ENCODE measurements at places on chromosomes 4 and X. TPM values are rescaled to one million over a fixed set of nuclear protein-coding genes. Genes with fewer than 3 reads are reported as not detected.

GRCh38 chr4:144204431-144204830 is 63.9 kb upstream of the GYPA start:
- DNase-seq, result no peak
- H3K27ac ChIP-seq, result no peak overlapping the region
- no peaks in the 10 kb centered on the region for H3K4me1 ChIP-seq
- no peaks in the 10 kb centered on the region for H3K36me3 ChIP-seq
- H3K27me3 ChIP-seq, result no peaks in the 10 kb centered on the region
- H3K4me3 ChIP-seq, result no peak overlapping the region

GRCh38 chr4:143055997-143056396 is 128.7 kb upstream of the USP38 start:
- H3K27me3 ChIP-seq, result no peaks in the 10 kb centered on the region
- no peak overlapping the region for H3K4me3 ChIP-seq
- no peak overlapping the region for H3K27ac ChIP-seq
- no peaks in the 10 kb centered on the region for H3K4me1 ChIP-seq

GRCh38 chr4:15060213-15060612 is 57.9 kb downstream of the CPEB2 start:
- H3K27ac ChIP-seq, result no peak overlapping the region
- peaks cover 44% of the 10 kb centered on the region for H3K36me3 ChIP-seq
- no peaks in the 10 kb centered on the region for H3K4me1 ChIP-seq
- H3K4me3 ChIP-seq, result no peak overlapping the region

GRCh38 chr4:106364282-106364681 is 4.3 kb downstream of the GIMD1 start:
- no peak for DNase-seq
- H3K27me3 ChIP-seq, result no peaks in the 10 kb centered on the region
- H3K36me3 ChIP-seq, result no peaks in the 10 kb centered on the region
- H3K4me3 ChIP-seq, result no peak overlapping the region
- H3K27ac ChIP-seq, result no peak overlapping the region

- H3K4me1 ChIP-seq, result no peaks in the 10 kb centered on the region
- H3K36me3 ChIP-seq, result no peaks in the 10 kb centered on the region
These were observed 120.0 kb upstream of the SORBS2 start for GRCh38 chr4:185931986-185932385.

DNA sequence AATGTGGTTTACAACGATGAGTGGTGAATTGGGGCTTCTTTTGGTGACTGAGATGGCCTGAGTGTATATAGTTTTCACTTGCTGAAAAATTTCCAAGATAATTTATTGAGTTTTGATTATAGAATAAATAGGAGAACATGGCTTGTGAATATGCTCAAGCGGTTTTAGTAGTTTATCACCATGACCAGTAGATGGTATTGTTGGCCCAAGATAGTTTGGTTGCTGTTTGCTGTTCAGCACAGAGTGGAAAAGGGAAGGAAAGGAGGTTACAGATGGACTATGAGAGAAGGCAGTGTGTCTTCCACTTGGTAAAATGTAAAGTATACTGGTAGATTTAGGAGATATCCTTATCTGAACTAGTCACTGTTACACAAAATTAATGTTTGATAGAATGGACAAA is 55.8 kb upstream of the POU4F2 start:
- H3K4me3 ChIP-seq, result no peak overlapping the region
- H3K36me3 ChIP-seq, result no peaks in the 10 kb centered on the region
- H3K27ac ChIP-seq, result no peak overlapping the region
- no peak for DNase-seq
- H3K27me3 ChIP-seq, result no peaks in the 10 kb centered on the region
- H3K4me1 ChIP-seq, result no peaks in the 10 kb centered on the region

DNA sequence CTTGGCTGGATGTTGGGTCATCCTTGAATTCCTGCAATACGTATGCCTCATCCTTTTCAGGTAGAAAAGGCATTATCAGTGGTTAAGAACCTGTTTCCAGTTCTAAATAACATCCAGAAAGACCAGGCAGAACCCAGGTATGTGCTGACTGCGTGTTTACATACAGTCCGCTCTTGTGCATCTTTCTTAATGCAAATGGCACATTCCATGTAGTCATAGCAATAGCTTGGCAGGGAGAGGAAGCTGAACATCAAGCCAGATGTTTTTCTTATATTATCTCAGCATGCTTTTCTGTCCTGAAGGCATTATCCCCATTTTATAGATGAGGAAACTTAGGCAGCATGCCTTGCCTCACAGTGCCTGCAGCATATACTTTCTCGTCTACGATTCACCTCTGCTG is 2.1 kb downstream of the DCLK2 start:
- H3K27me3 ChIP-seq, result no peaks in the 10 kb centered on the region
- no peak overlapping the region for H3K27ac ChIP-seq
- no peak for DNase-seq
- H3K4me1 ChIP-seq, result peaks cover 37% of the 10 kb centered on the region

DNA sequence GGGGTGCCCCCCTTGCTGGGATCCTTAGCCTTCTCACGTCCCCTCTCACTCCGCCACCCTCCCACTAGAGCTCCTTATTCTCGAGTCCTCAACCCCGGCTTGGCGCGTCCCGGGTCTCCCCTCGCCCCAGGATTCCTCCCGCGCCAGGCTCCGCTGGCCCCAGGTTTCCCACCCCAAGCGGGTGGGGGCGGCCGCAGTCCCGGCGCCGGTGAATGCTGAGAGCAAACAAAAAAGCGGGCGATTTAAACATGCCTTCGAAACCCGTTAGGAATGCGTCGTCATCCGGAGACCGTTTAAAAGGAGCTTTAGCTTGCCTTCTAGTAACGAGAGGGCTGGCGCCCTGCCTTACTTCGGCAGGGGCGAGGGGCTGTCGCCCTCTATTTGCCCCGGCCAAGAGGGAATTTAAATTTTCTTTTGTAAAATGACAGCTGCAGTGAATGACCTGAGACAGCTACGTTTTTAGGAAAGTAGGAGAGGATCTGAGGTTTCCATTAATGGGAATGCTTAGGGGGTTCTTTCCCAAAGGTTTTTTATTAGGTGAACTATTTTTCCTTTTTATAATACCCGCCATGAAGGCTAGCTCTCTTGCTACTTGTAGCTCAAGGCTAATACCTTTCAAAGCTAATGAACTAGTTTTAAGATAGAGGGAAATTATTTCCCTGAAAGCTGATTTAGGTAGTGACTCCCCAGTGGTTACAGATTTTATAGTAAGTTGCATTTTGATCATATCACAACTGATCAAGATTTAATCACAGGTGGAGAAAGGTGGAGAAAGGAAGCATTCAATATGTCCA is 3.1 kb downstream of the JADE1 start:
- no peaks in the 10 kb centered on the region for H3K27me3 ChIP-seq
- peaks cover 6% of the 10 kb centered on the region for H3K4me1 ChIP-seq
- no peak for DNase-seq
- H3K36me3 ChIP-seq, result no peaks in the 10 kb centered on the region
- peak overlapping the region; percentile 90 for H3K27ac ChIP-seq
- peak overlapping the region; percentile 91 for H3K4me3 ChIP-seq

DNA sequence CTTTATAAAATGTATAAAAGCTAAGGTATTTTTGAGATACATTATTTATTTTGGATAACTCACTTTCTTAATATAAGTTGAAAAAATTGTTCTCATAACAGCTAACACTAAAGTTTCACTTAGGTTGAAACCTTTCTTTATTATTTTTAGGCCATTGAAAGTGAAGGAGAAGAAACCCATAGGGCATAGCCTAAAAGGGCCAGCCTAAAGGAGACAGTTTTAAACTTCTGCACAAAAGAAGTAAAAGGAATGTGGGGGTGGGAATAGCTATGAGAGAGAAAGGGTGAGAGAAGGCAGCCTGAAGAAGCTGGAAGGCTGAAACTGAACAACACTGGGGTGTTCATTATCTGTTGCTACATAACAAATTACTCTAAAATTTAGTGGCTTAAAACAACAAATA is 57.6 kb upstream of the RAPGEF2 start:
- no peaks in the 10 kb centered on the region for H3K27me3 ChIP-seq
- no peaks in the 10 kb centered on the region for H3K36me3 ChIP-seq
- H3K27ac ChIP-seq, result no peak overlapping the region
- no peak overlapping the region for H3K4me3 ChIP-seq
- peaks cover 10% of the 10 kb centered on the region for H3K4me1 ChIP-seq

GRCh38 chr4:146762016-146762415 is 123.3 kb downstream of the POU4F2 start:
- H3K4me3 ChIP-seq, result no peak overlapping the region
- no peak for DNase-seq
- H3K4me1 ChIP-seq, result no peaks in the 10 kb centered on the region
- H3K27ac ChIP-seq, result no peak overlapping the region
- H3K27me3 ChIP-seq, result no peaks in the 10 kb centered on the region

DNA sequence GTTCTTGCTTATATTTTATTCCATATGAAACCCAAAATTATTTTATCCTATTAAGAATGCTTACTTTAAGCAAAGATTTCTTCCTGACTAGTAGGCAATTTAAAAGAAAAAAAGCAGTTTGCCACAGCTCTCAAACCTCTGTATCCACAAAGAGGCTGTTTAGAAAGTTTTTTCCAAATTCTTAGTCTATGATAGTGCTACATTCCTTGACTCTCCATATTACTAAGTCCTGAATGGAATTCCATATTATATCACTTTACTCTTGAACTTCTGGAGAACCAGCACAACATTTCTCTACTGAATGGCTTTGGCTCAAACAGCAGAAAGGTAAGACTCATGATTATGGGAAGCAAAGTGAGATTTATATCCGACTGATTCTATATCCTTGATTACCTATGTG is 8.3 kb downstream of the SLC10A6 start:
- peaks cover 12% of the 10 kb centered on the region for H3K4me1 ChIP-seq
- H3K36me3 ChIP-seq, result no peaks in the 10 kb centered on the region
- no peak for DNase-seq
- H3K27ac ChIP-seq, result no peak overlapping the region
- H3K4me3 ChIP-seq, result no peak overlapping the region

GRCh38 chr4:40980318-40980883 is 230.6 kb downstream of the NSUN7 start:
- DNase-seq, result no peak
- no peak overlapping the region for H3K27ac ChIP-seq
- no peaks in the 10 kb centered on the region for H3K27me3 ChIP-seq
- no peak overlapping the region for H3K4me3 ChIP-seq
- peaks cover 8% of the 10 kb centered on the region for H3K4me1 ChIP-seq

- no peaks in the 10 kb centered on the region for H3K36me3 ChIP-seq
- H3K4me1 ChIP-seq, result peaks cover 4% of the 10 kb centered on the region
- peak overlapping the region; percentile 42 for H3K4me3 ChIP-seq
- no peaks in the 10 kb centered on the region for H3K27me3 ChIP-seq
- no peak for DNase-seq
These were observed 7.3 kb upstream of the OPN1LW start for GRCh38 chrX:154136627-154137161.

RHOXF2 gene
- not detected for total RNA-seq

ADH6 gene
- not detected for total RNA-seq

USP17L24 gene
- total RNA-seq, result not detected

SERTM2 gene
- total RNA-seq, result not detected

EDA2R gene
- 1.7 TPM for total RNA-seq

CXCL6 gene
- not detected for total RNA-seq

VCX gene
- not detected for total RNA-seq

SULT1B1 gene
- total RNA-seq, result 0.42 TPM

All from esophagus muscularis mucosa (tissue), 4 donors.